Activated CD4-positive, CD25-positive, alpha-beta regulatory T cell (primary cell): ENCODE measurements at places on chromosomes 13 and 19.

DNA sequence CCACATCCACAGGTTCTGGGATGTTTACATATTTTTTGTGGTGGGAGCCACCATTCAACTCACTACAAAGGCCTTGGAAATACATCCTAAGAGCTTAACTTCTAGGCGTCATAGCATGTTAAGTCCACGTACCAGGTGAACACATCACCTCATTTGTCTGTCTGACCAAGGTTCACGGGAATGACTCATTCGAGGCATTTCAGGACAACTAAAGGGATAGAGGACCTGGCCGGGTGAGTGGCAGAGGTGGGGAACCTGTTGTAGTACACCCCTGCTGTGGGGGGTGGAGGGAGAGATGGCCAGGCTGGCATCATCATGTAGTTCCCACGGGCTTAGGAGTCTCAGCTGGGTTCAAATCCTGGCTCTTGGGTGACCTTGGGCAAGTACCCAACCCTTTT lies 51.5 kb downstream of the BICRA start:
- DNase-seq = no peak

GRCh38 chr19:55809381-55810058 lies 22.3 kb downstream of the NLRP11 start:
- DNase-seq = no peak

DNA sequence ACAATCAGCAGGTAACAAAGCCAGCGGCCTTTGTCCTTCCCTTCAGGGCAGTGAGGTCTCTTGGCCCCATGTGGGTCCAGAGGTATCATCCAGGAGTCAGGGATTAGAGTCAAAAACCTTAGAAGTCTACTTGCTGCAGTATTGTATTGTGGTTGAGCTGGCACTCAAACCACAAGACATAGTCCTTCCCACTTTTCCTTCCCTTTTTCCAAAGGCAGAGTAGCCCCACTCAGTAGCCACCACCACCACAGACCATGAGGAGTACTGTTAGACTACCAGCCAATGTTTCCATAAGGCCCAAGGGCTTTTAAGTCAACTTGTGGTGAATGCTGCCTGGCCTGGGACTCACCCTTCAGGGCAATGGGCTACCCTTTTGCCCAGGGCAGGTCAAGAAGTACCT lies 27.1 kb upstream of the CCNA1 start:
- no peak for DNase-seq

DNA sequence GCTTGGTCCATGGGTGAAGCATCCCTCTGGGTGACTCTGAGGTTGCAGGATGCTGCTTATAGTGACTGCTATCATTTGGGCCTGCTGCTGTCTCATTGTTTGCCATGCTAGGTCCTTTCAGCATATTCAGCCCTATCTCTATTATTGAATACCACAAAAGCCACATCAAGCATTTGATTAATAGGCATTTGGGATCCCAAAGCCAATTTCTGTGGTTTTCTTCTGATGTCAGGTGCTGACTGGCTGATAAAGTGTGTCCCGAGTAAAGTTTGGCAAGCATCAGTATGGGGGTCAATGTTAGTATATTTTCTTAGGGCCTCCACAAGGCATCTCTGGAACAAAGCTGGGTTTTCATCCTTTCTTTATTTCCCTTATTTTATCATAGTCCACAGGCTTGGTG lies 204.6 kb downstream of the NBEA start:
- no peak for DNase-seq

- DNase-seq = no peak
Measured at GRCh38 chr13:98707281-98707999, 45.0 kb downstream of the SLC15A1 start.

GRCh38 chr19:30364866-30365800 lies 7.1 kb upstream of the ZNF536 start:
- DNase-seq = no peak
